WTC11 (cell line): ENCODE measurements at places on chromosomes 13 and 19.

- no peak for DNase-seq
These were observed 23.3 kb downstream of the UFM1 start for GRCh38 chr13:38372820-38373383.

GRCh38 chr19:47107202-47107952 lies 6.2 kb downstream of the ZC3H4 start:
- no peak for DNase-seq

DNA sequence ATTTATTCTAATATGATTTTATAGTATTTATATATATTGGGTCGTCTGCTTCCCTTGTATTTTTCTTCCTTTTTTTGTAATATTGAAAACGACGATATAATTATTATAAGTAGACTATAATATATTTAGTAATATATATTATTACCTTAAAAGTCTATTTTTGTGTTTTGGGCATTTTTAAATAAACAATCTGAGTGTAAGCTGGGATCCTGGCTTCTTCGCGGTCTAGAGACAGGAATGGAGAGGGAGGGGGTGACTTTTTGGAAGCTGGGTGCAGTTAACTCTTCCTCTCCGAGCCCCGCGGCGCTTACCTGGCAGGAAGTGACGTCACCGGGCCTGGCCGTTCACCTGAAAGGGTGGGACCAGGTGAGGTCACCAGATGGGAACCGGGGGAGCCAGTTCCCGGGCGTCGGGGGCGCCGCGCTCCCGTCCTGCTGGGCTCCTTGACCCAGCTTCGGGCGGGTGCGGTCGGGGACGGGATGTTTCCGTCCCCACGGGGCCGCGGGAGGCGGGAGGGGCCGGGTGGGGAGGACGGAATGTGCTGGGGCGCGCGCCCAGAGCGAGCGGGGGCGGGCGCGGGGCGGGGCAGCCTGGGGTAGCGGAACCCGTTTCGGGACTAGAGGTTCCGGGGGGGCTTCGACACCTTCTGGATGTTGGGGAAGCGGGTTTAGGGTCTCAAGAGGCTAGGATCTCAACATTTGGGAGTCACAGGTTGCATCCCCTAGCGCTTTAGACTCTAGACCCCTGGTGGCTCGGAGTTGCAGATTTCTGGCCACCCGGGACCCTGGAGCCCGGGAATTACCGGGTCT lies 2.8 kb downstream of the ZFP36 start:
- DNase-seq, result peak; percentile 96

GRCh38 chr19:29079356-29080032 lies 133.5 kb downstream of the UQCRFS1 start:
- DNase-seq, result no peak

DNA sequence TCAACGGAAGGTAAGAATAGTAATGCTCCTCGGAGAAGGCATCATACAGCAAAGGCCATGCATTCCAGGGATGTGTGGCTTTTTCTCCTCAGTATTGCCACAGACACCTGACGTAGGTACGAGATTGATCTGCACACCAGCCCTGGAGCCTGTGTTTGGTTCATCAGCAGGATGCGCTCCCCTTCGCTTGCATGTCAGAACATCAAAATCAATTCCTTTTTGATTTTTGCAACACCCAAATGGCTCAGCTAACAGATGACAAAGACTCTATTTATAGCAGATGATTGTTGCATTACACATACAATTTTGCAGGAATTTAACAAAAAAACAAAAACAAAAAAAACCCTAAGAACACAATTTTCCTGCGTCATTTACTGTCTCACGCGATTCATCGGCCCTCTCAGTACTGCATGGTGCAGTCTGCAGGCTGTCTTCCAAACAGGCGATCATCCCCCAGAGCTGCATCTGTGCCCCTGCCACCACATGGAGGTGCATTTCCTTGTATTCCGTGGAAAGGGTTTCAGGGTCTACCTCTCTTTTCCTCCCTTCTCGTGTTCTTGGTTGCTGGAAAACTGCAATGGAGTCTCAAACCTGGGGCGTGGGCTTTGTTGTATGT lies 207.3 kb downstream of the TEX29 start:
- no peak for DNase-seq

- DNase-seq, result no peak
These were observed 23.1 kb upstream of the TSHZ3 start for GRCh38 chr19:31372246-31372781.

DNA sequence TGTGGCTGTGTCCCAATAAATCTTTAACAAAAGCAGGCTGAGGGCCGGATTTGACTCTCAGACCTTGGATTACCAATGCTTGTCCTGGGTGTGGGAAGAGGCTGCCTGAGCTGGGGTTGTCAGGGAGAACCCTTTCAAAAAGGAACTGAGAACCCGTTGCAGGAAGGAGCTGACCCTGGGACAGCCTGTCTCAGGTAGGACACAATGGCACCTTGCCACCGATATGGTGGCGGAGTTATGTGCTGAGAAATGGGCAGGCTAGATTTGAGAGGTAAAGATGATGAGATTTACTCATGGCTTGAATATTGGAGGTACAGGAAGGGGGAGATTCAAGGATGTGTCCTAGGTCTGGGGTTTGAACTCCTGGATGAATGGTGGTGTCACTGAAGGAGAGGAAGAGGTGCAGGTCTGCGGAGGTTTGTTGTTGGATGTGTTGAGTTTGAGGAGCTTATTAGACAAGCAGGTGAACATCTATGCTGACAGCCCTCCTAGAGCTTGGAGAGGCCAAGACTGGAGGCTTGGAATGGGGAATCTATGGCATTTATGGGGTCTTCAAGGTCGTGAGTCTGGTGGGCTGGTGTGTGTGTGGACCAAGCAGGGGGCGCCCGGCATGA lies 7.2 kb downstream of the PLEKHF1 start:
- DNase-seq, result no peak

DNA sequence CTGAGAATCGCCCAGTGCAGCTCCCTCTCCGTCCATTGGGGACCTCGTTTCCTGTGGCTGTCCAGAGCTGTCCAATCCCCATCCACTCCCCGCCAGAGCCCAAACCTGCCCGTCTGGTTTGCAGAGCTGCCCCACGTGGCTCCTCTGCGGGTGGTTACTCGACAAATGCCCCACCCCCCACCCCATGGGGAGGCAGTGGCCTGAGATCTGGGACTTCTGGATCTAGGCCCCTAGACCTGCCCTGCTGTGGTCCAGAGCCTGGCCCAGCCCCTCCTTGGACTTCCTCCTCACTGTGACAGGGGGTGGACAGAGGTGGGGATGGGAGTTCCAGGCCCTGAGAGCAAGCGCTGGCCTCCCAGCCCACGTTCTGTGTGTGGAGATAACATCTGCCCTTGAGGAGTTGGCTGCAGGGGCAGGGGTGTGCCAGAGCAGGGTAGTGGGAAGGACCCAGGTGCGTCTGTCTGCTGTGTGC lies 29.1 kb downstream of the PAK4 start:
- peak; percentile 56 for DNase-seq

DNA sequence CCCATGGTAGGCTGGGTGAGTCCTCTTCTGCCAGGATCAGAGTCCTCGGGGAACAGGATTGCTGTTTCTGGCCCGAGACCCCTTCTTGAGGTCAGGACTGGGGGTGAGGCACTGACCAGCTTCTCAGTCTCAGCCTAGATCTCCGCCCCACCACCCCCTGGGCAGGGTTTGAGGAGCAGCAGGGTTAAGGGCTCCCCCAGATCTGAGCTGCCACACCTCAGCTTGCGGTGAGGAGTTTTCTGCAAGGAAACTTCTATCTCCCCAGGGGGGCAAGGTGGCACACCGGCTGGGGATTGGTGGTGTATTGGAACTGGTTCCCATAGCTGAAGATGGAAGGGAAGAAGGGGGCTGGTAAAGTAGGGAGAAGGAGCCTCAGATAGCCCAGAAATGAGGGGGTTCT lies 19.5 kb downstream of the CHST8 start:
- no peak for DNase-seq

- no peak for DNase-seq
These were observed 4.9 kb upstream of the KLK15 start for GRCh38 chr19:50838239-50838638.

DNA sequence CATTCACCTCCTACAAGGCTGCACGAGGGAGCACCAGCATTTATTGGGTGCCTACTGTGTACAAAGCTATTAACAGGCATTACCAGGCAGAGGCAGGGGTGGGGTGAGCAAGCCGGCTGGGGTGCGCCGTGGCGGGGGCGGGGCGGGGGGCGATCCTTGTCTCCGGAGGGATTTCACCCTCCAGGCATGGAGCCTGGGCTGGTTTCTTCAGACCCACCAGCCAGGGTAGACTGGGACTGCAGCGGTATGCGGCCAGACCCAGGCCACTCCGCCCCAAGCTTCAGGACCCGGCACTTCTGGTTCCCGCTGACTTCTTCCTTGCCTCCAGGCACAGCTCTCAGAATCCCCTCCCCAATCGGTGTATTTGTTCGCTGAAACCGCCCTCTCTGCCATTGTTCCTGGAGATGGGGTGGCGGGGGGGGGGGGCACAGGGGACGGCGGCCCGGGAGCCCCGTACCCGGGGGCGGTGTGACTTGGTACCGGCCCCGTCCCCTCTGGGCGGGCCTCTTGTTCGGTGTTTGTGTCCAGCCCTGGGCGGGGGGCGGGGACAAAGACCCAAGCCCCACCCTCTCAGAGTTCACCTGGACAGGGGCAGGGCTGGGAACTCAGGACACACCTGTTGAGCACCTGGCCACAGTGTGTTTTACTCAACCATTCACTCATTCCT lies 14.4 kb downstream of the TJP3 start:
- DNase-seq, result peak; percentile 85

DNA sequence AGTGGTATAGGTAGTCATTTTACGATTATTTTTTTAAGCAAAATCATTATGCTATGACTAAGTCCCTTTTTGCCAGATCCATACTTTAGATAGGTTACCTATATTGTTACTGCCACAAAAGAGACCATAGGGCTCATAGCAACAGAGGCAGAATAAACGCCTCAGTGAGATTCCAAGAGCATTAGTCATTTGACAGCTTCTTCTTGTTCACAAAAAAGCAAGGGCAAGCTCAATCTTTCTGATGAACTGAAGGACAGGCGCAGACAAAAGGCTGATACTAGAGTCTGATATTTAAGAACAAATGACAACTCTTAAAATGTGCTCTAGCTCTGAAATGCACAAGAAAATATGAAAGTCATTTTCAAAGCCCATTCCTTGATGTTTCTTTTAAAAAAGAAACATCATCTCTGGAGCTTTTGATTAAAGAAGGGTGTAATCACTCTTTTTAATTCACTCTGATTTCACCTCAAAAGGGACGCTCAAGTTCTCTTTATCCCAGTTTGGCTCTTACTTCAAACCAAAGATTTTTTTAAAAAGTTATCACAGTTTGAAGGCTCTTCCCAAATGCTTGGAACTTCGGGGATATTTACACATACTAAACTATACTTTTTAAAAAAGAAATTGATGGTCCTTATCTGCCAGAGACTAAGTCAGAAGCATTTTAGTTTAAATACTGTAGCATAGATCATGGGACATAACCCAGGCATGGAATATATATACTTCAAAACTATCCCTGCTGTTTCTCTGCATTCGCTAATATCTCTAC lies 187.2 kb downstream of the EFNB2 start:
- no peak for DNase-seq

DNA sequence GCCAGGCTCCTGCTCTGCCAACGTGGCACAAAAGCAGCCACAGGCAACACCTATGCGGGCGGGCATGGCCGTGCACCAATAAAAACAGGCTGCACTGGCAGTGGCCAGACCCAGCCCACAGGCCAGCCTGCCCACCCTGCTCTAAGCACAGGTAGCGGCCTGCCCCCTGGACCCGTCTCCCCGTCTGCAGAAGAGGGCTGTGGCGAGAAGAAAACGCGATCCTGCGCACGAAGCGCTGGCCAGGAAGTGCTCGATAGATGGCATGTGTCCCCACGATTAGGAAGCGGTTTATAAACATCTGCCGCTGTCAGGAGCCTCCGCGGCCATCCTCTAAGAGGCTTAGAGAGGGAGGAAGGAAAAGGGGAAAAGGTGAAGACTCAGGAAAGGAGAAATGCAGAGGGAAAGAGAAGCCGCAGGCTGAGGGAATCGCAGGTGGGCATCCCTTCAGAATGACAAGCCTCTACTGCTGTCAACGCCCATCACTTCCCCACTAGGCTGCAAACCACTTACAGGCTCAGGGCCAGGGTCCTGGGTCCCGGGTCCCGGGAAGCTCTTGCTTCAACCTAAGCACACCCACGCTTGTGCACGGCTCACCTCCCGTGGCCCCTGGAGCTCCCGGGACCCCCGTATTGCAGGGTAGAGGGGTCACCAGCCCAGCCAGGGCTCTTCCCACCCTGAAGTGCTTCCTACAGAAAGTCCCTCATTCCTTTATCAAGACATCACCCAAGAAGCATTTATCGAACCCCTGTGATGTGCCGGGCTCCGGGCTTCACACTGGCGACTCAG lies 10.5 kb downstream of the MLLT1 start:
- DNase-seq, result no peak

DNA sequence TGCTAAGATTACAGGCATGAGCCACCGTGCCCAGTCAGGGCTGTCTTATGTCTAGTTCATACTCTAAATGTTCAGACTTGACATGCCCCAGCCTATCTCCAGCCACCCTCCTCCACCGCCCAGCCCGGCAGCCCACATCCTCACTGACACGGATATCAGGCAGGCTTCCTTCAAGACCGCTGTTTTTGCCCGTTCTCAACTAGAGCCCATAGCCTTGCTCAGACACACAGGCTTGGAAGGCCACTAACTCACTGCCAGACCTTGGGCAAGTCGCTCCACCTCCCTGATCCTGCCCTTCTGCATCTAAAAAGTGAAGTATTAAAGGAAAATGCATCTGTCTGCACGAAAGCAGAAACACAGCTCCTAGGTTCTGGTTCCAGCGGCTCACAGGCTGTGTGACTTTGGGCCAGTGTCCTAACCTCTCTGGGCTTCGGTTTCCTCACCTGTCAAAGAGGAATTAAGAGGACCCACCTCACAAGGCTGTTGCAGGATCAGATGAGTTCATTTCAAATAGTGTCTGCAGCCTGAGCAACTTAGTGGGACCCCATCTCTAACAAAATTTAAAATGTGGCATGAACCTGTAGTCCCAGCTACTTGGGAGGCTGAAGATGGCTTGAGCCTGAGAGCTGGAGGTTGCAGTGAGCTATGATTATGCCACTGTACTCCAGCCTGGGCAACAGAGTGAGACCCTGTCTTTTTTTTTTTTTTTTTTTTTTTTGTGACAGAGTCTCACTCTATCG lies 14.5 kb upstream of the CERS4 start:
- no peak for DNase-seq

DNA sequence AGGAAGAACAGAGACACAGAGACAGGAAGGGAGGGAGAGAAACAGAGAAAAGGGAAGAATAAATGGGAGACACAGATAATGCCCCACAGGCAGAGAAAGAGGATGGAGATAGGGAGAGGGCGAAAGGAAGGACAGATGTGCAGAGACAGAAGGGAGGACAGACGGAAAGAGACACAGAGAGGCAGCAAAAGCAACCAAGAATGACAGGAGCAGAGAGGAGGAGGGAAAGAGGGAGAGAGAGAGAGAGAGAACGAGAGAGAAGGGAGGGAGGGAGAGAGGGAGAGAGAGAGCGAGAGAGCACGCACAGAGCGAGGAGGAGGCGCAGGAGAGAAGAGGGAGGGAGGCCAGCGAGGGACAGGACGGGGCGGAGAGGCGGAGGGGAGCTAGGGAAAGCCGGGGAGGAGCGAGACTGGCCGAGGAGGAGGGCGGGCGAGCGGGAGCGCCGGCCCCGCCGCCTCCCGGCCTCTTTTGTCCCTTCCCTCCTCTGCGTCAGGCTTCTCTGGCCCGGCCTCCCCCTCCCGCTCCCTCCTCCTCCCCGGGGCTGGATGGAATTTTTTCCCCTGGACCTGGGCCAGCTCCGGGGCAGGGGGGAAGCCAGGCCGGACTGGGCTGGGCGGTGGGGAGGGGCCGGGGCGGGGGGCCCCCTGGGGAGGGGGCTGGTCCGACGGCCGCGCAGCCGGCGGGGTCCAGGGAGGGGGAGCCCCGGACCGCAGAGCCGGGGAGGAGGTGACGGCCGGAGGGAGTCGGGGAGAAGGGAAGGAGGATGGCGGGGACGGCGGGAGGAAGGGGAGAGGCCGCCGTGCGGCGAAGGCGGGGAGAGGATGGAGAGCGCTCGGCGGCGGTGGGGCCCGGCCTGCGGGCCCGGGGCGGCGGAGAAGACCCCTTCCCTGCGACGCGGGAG lies 4.2 kb upstream of the SPACA6 start:
- peak; percentile 81 for DNase-seq
